Nasal cavity respiratory epithelium epithelial cell of viscerocranial mucosa (primary cell): ENCODE measurements at places on chromosomes 12 and 14. TPM values are rescaled to one million over a fixed set of nuclear protein-coding genes. Genes with fewer than 3 reads are reported as not detected.

Gene PLD4
- total RNA-seq: not detected in 2 replicates

Gene SRP54
- 73.5 and 108 TPM in 2 replicates for total RNA-seq

Gene IFT81
- total RNA-seq: 6.2 and 15.1 TPM in 2 replicates

Gene FAM181A
- total RNA-seq: not detected in 2 replicates

Gene PAN2
- 21.9 and 27.0 TPM in 2 replicates for total RNA-seq

Gene STYK1
- total RNA-seq: 1.4 and 2.8 TPM in 2 replicates

Gene TEX52
- not detected in 2 replicates for total RNA-seq
